Stimulated activated CD8-positive, alpha-beta memory T cell treated with anti-CD3 and anti-CD28 coated beads, Interleukin-2, amount 100 ng/mL, for 1 hour (primary cell): ENCODE measurements at places on chromosomes 3 and 15.
A peak's percentile ranks its signal among the peaks of the same experiment; 100 is the strongest.

DNA sequence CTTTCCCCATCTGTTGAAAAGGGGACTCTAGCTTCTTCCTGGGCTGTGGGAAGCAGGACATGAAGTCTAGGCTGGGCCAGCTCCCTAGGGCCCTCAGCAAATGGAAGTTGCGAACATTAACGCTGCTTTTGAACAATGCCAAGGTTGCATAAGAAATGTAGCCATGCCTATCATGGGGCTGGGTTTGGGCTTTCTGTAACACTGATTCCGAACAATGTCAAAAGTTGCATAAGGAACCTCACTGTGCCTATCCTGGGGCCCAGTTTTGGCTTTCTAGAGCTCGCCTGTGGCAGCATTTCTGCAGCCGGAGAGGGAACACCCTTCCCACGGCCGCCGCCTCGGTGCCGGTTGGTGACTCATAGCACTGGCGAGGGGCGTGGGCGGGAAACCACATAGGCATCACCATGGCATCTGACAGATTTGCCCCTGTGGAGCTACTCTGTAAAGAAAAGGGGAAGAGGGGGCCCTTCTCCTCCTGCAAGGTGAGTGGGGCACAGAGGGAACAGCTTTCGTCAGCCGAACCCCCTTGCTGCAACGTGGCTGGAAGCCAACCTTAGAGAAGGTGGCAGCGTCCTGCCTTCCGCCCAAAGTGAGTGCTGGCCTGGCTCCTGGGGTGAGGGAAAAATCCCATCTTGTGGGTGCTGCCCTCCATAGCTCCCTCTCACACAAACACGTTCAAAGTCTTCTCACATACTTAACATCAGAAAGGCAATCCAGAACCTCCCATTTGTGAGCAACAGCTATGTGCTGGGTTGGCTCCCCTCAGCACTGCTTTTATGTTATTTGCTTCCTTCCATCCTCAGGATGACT lies 46.6 kb upstream of the ATP2B2 start:
- peak; percentile 60 for DNase-seq

- no peak for DNase-seq
These were observed 40.3 kb downstream of the RGMA start for GRCh38 chr15:93048759-93049161.

DNA sequence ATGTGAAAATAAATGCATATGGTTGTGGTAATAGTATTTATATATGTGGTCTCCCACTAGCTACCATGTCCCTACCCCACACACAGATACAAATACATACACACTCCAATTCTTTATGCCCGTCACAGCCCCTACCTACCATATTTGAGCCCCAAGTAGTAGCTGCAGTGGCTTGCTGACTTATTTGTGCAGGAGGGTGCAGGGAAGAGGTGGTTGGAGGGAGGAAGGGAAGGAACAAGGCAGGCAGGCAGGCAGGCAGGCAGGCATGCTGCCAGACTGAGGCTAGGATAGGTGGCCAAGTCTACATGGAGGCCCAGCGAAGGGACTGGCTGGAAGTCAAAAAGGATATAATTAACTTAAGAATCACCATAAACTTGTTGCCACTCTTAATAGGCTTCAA lies 82.9 kb downstream of the SCN11A start:
- no peak for DNase-seq

- DNase-seq, result no peak
These were observed 19.5 kb upstream of the CDCP1 start for GRCh38 chr3:45165497-45166283.

DNA sequence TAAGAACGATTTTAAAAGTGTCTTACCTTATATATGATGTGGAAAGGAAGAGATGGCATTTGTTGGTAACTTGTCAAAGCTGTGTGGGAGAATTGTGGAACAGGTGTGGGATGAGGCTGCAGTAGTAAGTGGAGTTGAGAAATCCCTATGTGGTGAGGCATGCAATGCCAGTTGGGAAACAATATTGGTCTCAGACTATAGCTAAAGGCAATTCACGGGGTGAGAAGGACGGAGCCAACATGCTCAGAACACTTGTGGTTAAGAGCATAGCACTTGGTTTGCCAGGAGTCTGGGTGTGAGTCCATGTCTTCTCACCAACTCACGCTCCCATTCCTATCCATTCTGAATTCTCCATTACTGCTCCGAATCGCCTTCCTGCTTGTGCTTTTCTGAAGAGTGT lies 615.6 kb upstream of the ADAMTS9 start:
- no peak for DNase-seq

GRCh38 chr15:43912208-43912607 lies 85.4 kb downstream of the WDR76 start:
- DNase-seq, result no peak

DNA sequence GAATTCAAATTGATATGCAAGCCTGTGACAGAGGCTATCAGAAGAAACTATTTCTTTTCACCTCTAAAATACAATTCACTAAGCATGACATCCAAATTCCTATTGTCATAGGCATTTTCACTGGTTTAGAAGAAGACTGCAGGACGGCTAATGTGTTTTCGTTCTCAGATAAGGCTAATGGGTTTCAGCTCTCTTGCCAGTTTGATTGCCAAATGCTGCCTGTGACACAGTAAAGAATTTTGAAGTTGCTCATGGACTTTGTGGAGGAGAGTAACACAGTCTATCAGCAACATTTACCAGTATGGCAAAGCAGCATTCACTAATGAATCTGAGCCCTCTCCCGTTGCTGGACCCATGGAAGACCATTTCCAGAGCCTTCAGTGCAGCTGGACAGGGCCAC lies 948.1 kb downstream of the FHIT start:
- no peak for DNase-seq

DNA sequence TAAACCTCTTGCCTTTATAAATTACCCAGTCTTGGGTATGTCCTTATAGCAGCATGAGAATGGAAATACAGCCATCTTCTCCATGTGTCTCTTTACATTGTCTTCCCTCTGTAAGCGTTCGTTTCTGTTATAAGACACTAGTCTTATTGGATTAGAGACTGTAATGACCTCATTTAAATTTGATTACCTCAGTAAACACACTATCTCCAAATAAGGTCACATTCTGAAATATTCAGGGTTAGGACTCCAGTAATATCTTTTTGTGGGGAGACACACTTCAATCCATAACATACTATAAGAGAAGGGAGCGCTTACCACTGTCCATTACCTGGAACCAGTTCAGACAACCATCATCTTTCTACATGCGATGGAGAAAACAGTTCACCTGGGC lies 34.3 kb upstream of the CD47 start:
- DNase-seq, result no peak

DNA sequence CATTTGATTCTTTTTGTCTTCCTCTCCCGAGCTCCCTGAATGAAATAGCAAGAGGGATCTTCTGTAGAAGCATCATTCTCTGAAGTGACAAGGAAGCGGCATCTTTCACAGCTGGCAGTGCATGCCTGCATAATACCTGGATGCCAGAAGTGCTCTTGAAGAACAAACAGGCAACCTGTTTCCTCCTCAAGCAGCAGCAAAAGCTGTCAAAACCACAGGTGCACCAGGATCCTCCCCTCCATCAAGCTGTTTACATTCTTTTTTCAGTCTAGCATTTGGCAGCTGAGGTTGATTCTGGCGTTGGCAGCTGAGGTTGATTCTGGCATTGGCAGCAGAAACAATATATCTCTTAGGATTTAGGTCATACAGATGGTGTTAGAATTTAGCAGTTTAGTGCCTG lies 979.0 kb downstream of the TUSC7 start:
- DNase-seq, result no peak

DNA sequence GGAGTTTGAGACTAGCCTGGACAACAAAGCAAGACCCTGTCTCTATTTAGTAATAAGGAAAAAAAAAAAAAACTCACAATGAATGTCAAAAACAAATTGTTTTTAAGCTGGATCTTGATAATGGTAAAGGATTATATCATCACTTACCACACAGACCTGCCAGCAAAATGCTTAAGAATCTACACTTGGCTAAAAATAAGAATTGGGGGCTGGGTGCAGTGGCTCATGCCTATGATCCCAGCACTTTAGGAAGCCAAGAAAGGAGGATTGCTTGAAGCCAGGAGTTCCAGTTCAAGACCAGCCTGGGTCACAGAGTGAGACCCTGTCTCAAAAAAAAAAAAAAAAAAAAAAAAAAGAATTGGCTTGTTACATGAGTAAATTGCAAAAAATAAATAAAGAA lies 31.0 kb downstream of the ACAP2 start:
- no peak for DNase-seq

GRCh38 chr15:39404767-39405181 lies 176.1 kb upstream of the THBS1 start:
- DNase-seq, result no peak

- no peak for DNase-seq
These were observed 19.9 kb downstream of the RBPMS2 start for GRCh38 chr15:64755427-64755940.

DNA sequence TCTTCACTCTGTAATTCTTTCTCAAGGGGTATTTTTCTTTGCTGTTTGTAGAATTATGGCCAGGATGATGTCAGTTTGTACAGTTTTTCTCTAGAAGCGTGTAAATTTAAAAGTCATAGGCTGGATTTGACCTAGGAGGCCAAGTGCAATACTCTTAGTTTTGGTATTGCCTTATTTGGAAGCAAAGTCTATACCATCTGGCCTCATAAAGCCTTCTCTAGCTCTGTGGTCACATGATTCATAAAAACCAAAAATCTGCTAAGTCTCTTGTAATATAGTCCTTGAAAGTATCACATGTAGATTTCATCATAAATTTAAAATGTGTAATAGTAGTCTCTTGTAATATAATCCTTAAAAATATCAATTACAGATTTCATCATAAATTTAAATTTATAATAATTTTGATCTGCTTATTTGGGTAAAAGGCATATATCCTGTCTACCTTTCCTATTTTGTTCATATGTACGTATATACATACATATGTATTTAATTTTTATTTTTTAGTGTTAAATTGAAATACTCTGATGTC lies 25.6 kb downstream of the TEX9 start:
- no peak for DNase-seq

DNA sequence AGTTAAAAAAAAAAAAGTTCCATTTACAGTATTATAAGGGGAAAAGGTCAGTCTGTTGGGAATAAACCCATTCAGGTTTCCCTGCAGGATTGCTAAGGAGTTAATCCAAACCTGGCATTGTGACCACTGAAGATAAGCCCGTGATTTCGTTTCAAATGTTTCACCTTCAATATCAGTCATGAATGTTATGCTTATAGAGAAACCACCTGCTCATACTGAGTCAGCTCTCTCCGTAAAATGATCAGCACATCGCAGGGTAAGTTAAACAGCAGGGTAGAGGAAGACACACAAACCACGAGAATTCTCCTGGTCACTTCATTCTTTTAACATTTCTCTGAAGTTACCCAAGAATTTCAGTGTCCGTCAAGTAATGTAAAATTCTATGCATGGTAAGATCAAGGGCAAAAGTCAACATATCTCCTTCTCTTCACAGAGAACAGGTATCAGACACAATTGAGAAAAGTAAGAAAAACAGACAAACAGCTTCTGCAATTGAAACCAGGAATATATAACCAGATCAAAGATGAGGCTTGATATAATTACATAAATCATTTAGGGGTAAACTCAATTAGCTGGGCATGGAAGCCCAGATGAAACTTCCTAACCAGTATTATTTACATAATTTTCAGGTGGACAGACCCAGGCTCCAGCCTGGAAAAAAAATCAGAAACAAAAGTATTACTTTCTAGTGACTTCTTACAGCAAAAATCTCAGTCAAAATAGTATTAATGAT lies 67.6 kb upstream of the ARHGEF3 start:
- no peak for DNase-seq

DNA sequence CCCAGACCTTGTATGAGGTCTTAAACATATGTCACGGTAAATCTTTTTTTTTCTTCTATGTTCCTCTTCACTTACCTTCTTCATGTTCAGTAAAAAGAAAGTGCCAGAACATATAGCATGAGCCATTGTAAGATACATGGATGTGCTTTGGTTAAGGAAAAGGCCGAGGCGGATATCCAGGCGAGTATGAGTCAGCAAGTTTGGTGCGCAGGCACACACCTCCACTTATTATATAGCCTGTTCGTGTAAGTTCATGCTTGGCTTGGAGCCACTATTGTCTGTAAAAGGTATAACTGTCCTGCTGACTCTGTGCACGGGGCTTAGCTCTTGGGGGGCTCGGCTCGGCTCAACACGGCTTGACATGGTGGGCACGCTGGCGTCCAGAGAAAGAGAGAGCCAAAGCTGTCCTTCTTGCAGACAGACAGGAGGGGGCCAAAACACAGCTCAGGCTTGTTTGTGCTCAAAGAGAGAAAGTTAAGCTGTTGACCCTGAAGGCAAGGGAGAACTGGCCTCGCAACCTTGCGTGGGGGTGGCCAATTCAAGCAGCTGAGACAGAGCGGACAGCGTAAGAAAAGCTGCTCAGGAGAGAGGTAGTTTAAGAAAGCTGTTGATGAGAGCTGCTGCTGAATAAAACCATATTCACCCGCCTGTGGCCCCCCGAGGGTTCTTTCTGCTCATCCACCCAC lies 251.2 kb downstream of the SLC9A9 start:
- no peak for DNase-seq

GRCh38 chr3:102087236-102087635 lies 237.9 kb downstream of the NFKBIZ start:
- no peak for DNase-seq

DNA sequence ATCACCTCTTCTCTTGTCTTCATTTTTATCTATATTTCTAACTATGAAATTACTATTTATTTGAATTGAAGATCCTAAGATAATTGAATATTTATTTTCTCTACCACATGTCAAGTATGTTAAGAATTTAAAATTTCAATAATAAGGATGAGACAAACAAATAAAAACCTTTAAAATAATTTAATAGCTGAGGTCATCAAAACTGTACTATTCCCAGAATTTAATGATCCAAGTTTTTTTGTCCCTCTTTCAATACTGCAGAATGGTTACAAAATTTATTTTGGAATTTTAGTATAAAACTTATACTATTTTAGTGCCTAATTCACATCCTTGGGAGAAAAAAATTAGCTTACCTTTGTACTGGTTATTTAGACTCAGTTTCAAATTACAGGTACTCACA lies 774.9 kb downstream of the ROBO2 start:
- DNase-seq, result no peak

GRCh38 chr15:99438691-99439523 lies 126.9 kb upstream of the MEF2A start:
- DNase-seq, result no peak

DNA sequence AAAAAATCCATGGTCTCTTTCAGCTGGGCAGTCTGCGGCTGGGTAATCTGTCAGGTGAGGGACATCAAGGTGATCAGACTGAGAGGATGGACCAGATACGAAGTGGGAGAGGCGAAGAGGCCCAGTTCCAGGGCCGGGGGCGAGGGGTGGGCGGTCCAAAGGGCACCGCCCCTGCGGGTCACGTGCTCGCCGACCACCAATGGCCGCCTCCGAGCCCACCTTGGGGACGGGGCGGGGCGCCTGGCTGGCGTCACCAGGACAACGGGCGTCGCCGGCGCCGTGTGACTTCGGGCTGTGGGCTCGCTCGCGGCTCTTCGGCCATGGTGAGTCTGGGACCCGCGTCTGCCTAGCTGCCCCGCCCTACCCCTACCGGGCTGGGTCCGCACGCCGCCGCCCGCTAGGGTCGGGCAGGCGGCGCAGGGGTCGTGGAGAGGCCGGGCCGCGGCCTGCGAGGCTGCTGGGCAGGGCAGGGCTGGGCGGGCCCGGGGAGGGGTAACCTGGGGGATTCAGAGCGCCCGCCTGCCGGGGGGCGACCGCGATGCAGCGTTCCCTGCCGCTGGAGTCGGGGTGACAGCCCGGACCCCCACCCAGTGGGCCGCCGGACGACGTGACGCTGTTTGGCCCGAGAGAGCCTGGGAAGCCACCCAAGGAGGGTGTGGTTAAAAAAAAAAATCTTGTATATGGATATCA lies at the start of gene FBXL2:
Gene FBXL2, plus strand, starts transcription at position 250 of the 690 bp plus-strand sequence. Its CDS starts 71 bp downstream, at position 321.
- no peak for DNase-seq
